ENCODE measurements at places on chromosomes 11 and 22.
A peak's percentile ranks its signal among the peaks of the same experiment; 100 is the strongest.

DNA sequence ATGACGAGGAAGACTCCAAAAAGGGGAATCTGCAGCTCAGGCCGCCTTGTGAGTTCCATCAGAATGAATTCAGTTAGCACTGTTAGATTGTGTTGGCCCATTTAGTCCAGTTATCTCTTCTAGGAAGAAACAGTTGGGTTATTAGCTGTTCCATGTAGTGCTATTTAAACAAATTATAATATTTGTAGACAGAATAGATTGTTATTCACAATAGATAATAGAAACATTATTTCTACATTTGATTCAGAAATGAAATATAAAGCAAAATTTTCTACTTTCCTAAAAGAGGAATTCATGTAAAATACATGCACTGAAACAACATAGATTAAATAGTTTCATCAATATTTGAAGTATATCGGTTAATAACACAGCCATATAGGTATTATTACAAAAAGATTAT lies at the start of gene OR8K5:
TSS of gene OR8K5 (minus strand) at position 101 of the 400 bp plus-strand sequence. CDS start at position 101, 0 bp downstream.
- no peak for DNase-seq

DNA sequence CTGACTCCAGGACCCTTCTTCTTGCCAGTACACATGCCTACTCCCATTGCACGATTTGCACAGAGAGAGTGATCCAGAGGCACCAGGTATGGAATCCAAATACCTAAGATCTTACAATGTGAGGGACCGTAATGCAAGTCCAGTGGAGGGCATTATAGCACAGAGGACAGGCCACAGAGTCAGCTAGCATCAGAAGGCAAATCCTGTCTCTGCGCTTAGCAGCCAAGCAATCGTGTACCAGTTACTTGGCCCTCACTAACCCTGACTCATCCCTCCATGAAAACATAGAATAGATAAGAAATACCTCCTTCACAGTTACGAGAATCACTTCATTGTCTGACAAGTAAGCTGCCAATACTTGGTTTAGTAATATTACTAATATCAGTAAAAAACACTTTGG lies 69.7 kb upstream of the SLC6A5 start:
- no peak for DNase-seq

GRCh38 chr11:93822359-93822758 lies 28.1 kb downstream of the VSTM5 start:
- no peak for DNase-seq

DNA sequence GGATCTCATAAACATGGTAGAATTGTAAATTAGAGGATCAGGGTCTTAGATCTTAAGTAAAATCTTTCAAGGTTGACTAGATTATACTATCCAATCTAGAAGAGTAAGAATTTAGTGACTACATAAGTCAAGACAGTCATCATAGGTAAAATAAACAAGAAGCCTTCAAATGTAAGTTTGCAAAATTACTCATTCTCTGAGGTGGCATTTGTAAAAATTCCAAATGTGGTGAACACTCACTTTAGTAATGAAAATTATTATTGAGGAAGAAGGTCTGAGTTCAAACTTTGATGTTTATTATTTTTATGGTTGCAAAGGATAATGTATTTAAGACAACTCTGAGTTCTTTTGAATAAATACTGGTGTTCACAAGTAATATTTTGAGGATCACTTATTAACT lies 4.6 kb downstream of the HYLS1 start:
- DNase-seq, result no peak

- no peak for DNase-seq
Observed at GRCh38 chr11:72766152-72766902, 14.1 kb upstream of the ARAP1 start.

GRCh38 chr11:18594999-18595749 lies 4.4 kb upstream of the MISFA start:
- no peak for DNase-seq

- DNase-seq, result peak; percentile 67
Observed at GRCh38 chr22:20803696-20804324, 29.9 kb downstream of the SERPIND1 start.

DNA sequence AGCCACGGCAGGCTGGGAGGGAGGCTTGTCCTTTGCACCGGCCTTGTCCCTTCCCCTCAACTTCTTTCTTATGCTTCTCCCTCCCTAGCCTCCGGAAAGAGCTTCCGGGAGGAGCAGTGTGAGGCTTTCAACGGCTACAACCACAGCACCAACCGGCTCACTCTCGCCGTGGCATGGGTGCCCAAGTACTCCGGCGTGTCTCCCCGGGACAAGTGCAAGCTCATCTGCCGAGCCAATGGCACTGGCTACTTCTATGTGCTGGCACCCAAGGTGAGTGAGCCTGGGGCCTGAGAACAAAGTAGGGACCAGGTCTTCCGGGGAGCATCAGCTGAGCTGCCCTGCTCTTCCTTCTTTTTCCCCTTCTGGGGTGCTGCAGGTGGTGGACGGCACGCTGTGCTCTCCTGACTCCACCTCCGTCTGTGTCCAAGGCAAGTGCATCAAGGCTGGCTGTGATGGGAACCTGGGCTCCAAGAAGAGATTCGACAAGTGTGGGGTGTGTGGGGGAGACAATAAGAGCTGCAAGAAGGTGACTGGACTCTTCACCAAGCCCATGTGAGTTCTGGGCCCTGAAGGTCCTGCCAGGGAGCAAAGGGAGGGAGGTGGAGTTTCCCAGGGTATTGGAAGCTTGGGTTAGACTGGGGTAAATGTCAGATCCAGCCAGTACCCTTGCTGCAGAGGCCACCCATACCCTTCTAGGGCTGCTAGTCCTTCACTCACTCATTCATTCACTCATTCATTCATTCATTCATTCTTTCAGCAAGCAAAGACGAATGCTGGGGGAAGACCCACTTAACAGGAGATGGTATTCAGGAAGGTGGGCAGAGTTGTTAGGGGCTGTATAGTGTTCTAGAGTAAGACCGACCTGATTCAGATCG lies 22.6 kb downstream of the ADAMTS15 start:
- no peak for DNase-seq

GRCh38 chr11:84292006-84292405 lies 1005.8 kb upstream of the CCDC90B start:
- no peak for DNase-seq

DNA sequence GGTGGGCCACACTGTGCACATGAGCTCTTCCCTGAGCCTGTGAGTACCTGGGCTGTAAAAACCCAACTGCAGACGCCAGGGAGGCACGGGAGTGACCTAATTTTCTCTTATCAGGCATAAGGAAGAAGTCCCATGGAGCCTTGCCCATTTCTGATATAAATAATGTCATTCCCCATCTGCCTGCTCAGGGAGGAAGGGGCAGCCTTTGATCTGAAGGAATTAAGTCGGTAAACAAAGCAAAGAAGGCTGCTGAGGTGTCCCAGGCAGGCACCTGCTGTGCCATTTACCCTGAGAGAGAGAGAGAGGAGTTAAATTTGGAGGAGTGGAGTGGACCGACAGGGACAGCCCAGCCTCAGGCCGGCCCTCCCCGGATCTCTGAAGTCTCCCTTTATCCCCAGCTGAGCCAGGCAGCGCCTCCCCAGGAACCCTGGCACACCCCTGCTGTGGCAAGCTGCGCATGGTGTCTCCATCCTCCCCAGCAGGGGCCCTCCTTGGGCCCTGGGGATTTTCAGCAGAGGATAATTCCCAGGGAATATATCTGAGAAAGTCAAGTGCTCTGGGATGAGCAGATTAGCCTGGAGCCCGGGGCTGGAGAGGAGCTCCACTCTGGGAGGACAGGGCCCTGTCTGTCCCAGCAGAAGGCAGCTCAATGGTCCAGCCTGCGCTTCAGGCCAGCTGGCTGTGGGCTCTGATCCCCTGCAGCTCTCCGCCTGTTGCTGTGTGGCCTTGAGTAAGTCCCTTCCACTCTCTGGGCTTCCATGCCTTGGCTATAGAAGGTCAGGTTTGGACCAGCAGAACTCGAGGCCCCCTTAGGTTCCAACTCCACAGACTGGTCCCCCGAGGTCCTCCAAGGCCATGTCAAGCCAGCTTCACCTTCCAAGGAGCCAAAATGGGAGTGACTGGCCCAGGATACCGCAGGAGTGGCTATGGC lies 17.5 kb upstream of the CABP7 start:
- DNase-seq, result peak; percentile 58

DNA sequence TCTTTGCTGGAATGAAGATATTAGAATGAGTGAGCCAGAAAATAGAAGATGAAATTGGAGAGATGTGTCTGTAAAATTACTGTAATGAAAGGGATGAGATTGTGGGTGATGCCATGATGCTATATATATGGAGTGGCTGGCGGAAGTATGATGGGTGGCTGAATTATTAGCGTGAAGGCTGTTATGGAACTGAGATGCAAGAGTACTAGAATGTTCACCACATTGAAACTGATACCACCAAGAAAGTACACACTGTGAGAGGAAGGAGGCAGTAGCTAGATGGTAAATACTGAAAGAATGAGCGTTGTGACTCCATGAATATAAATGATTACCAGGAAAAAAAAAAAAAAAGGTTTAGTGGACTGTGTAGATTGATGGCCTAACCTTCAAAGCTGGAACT lies 411.9 kb downstream of the CNTN5 start:
- no peak for DNase-seq

GRCh38 chr11:128658502-128658901 lies 35.4 kb upstream of the FLI1 start:
- no peak for DNase-seq

DNA sequence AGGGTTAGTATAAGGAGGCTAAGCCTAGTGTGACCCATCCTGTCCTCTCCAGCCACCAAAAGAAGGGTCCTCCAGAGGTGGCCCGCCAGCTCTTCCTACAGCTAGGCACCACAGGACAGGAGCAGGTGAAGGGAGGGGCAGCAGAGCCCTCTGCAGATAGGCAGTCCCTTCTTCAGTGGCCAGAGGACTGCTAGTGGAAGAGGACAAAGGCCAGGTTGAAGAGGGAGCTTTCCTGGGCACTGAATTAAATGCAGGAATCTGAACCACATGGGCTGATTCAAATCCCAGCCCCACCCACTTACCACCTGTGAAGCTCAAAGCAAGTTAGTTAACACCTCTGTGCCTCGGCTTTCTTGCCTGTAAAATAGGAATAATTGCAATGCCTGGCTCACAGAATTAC lies 409.5 kb downstream of the NXPE2 start:
- DNase-seq, result peak; percentile 21

- DNase-seq, result no peak
Observed at GRCh38 chr11:21007297-21007696, 337.9 kb downstream of the NELL1 start.

- no peak for DNase-seq
Observed at GRCh38 chr11:57299150-57299737, 25.5 kb downstream of the TNKS1BP1 start.

DNA sequence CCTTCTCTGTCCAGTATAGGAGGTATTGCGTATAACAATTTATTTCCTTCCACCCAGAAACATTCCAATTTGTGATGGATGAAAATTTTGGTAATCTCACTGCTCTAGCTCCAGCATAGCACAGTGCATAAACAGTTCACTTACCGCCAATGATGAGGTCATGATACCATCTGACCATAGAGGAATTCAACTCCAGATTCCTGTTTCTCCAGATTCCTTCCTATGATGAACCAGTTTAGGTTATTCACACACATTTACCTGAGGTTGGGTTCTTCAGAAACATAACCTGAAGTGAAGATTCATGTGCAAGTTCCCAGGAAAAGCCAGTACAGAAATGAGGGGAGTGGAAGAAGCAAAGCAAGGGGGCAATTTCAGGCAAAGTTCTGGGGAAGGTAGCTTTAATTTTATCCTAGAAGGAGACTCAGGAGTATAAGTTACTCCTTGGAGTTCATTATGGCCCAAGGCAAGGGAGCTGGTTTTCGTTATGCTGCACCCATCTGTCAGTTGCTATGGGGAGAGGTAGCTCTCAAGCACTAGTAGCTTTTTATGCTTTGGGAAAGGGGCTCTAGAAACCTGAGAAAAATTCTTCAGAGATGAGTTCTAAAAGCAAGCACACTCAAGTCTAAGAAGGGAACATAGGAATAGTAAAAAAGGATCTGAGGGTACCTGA lies 121.6 kb downstream of the CASP12 start:
- DNase-seq, result no peak

DNA sequence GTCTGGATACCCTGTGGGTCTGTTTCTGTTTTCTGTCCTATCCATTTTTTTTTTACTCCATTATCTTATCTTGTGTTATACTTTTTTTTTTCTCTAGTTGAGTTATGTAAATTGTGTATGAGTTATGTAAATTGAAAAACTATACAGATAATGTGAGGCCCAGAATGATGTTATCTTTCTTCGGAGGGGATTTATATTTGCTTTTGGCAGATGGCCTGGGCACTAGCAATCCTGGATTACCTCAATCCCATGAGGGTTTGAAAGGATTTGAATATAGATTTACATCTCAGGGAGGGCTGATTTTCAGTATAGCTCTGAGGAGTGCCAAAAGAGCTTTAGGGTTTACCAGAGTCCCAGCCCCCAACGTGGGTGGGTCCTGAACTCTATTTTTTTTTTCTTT lies 71.0 kb downstream of the CSTPP1 start:
- DNase-seq, result no peak

DNA sequence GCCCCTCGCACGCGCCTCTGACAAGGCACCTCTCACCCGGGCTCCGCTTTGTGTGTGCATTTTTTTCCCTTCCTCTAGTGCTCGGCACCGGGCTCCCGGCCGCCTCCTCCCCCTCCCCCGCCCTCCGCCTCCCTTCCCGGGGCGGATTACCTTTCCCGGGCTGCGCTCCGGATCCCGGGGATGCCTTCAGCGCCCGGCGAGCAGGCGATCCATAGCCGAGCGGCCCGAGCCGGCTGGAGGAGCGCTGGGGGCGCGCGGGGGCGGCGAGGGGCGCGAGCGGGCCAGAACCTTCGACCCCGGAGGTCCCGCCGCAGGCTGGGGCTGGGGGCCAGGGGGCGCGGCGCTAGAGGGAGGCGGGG lies 282 bp downstream of the MPPED2 start:
- peak; percentile 84 for DNase-seq

DNA sequence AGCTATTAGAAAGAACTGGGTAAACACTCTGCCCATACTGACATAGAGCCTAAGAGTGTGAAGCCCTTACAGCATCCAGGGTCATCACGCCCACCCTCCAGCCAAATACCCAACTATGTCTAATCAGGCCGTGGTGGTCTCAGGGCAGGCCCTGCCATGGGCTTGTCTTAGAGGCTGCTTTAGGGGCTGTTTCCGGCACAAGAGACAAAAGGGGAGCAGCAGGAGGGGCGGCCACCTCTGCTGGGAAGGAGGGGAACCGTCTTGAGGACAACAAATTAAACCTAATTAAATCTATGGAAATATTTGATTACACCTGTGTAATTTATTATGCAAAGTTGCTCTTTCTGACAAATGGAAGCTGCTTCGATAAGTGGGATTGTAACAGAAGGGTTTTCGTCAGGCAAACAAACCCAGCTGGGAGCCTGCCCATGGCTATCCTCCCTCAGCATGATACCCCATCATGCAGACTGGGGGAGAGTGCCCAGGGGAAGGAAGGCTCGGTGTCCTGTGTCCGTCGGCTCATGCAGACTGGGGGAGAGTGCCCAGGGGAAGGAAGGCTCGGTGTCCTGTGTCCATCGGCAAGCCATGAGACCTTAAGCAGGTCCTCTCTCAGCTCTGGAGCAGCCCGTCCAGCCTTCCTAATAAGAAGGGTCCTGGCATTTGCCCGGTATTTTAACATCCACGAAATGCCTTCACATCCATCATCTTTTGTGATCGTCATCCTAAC lies 163.6 kb upstream of the B3GAT1 start:
- no peak for DNase-seq

Measured in neural progenitor cell (in vitro differentiated cells).